ENCODE measurements at places on chromosomes 2 and 18.
A peak's percentile ranks its signal among the peaks of the same experiment; 100 is the strongest.

- DNase-seq, result no peak
Observed at GRCh38 chr2:170949415-170949814, 20.4 kb downstream of the GORASP2 start.

DNA sequence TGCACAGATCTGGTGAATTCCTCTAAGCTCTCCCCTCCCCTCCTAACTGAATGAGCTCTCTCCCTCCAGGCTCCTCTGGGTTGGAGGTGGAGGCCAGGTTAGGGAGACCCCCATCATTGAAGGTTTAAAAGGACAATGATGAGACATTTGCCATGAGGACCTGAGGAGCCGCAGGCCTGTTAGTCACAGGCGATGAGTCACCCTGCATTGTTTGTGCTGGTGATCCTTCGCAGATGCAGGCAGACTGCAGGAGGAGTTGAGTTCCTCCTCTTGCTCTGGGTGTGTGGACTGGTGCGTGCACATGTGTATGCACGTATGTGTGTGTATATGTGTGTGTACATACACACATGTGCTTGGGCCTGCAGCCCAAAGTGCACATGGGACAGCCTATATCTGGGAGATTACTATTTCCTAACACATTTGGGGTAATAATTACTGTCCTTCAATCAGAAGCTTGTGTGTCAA, 42.0 kb downstream of the MCFD2 start:
- DNase-seq, result peak; percentile 29

GRCh38 chr2:62409442-62409841, 96.6 kb downstream of the TMEM17 start:
- DNase-seq, result no peak

- DNase-seq, result no peak
Observed at GRCh38 chr2:231369580-231370428, 25.7 kb upstream of the B3GNT7 start.

DNA sequence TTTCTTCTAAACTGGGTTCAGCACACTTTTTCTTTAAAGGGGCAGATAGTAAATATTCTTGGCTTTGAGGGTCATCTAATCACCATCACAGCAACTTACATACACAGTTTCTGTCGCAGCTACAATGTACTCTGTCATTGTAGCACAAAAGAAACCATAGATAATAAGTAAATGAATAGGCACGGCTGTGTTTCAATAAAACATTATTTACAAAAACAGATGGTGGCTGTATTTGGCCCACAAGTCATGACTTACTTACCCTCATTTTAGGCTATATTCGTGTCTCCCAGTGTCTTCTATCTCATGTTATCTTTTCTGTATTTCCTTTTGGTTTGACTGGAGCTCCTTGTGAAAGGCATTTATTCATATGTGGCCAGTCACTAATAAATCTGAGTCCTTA, 168.3 kb downstream of the MAP2 start:
- DNase-seq, result no peak

- no peak for DNase-seq
Observed at GRCh38 chr2:179096090-179096489, 46.2 kb upstream of the CCDC141 start.

GRCh38 chr18:58997811-58998337, 133.2 kb downstream of the ZNF532 start:
- no peak for DNase-seq

GRCh38 chr18:8994603-8995002, 107.9 kb upstream of the NDUFV2 start:
- DNase-seq, result no peak

DNA sequence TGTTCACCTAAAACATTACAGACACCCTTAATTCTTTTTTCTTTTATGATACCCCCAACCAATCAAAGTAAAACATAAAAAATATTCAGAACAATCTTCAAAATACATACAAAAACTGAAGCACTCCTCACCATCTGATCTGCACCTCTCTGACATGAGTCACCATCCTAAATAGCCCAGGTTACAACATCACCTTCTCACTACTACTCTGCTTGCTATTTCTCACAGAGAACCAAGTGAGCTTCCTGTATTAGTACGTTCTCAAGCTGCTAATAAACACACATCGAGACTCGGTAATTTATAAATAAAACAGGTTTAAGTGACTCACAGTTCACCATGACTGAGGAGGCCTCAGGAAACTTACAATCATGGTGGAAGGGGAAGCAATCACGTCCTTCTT, 183.5 kb downstream of the CBLN2 start:
- no peak for DNase-seq

DNA sequence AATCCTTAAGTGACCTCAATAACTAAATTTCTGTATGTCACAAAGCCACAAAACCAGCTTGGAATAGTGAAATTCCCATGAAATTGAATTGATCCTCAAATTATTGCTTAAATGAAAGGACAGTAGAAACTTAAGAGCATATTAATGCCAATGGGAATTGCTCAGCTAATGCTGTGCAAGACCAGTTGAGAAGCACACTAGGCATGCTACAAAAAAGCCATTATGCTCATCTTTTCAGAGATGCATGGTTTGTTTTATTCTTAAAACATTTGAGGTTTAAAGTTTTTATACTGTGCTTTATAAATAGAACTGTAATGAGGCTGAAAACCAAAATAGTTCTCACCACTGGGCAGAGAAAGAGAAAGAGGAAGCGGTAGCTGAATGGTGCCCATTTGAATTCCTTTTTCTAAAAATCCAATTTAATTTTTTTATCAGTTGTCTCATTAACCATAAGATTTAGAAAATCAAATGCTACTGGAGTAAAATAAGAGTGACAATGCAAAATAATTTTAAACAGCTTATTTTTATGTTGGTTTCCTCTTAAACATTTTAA, 98.6 kb downstream of the LNPK start:
- DNase-seq, result no peak

GRCh38 chr2:162327134-162327769, 8.8 kb upstream of the IFIH1 start:
- DNase-seq, result no peak

GRCh38 chr2:159998961-159999360, 63.5 kb downstream of the PLA2R1 start:
- no peak for DNase-seq

GRCh38 chr2:169782513-169782912, 16.2 kb upstream of the SSB start:
- DNase-seq, result no peak

DNA sequence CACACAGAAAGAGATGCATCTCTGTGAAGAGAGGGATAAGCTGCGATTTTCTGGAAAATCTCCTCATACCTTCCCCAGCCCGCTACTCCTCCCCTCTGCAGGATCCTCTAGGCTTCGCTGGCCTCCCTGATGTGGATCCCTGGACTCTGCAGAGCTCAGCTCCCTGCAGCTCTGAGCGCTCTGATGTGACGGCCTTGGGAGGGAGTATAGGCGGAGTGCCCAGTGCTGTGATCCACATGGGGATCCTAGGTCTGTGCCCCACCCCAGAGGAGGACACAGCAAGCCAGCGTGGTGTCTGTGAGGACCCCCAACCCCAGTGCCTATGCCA, 111.0 kb downstream of the GYPC start:
- no peak for DNase-seq

DNA sequence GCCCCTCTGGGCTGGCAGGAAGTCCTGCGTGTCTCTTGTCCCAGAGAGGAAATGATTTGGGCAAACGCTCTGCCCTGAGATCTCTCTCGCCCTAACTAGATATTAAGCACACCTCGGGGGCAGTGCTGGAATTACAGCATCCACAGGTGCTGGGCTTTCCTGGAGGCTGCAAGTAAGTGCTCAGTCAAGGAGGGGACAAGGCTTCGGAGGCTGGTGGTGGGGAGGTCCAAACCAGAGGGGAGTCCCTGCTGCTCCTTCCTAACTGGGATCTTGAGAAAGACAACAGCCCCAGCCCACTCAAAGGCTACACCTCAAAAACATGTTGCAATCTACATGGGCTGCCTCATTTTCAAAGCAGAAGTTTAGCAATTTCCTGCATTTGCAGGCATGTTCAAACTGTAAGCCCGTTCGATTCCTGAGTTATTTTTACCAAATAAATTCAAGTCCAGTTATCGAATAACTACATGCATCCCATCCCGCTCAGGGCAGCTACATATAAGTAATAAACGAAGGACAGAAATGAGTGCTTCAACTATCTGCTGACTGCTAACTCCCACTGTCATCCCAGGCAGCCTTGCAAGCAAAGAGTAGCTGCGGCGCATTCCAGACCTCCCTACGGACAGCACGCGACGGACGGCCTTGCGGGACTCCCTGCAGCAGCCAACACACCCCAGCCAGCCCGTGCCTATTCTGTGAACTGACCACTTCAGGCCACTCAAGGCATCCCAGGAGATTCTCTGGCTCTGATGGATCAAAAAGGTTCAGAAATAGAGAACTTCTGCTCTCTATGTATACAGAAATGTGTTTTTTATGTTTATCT, 27.5 kb downstream of the ZNF516 start:
- no peak for DNase-seq

GRCh38 chr2:30701782-30702181, 105.5 kb downstream of the CAPN13 start:
- no peak for DNase-seq

DNA sequence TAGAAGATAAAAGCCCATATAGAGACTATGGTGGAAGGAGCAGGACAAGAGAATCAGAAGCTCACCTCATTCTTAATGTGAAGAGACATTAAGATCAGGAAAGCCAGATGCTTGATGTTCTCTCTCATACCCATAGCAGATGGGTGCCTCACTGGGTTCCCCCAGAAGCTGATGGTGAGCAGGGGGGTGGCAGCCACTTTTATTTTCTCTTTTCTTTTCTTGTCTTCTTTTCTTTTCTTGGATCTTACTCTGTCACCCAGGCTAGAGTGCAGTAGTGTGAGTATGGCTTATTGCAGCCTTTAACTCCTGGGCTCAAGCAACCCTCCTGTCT, 14.8 kb upstream of the CXCR4 start:
- no peak for DNase-seq

GRCh38 chr2:113192459-113193100, 18.8 kb downstream of the PSD4 start:
- DNase-seq, result no peak

DNA sequence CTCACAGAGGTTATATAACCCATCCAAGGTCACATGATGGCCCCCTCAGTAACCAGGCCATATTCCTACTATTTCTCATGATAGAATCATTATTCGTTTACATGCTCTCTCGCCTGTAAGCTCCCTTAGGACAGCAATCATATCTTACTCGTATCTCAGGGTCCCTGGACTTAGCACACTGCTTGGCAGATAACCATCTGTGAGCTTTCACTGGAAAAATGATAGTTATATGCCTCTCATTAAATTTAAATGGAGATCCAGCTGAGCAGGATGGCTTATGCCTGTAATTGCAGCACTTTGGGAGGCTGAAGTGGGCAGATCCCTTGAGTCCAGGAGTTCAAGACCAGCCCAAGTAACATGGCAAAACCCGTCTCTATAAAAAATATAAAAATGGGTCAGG, 21.9 kb downstream of the KIF3C start:
- no peak for DNase-seq

DNA sequence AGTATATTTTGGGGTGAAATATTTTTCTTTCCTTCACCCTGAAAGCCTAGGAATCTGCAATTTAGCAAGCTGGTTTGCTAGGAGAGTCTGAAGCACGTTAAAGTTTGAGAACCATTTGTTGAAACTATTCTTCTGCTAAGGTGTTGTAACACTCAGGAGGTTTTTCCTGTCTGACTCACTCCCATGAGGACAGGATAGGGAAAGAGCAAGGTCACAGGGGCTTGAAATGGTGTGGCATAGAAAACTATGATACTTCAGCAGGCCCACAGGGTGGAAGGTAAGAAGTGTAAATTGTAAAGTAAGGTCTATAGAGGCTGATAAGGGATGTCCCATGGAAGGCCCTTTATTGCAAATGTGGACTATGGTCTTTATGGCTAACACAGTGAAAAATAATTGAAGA, 177.7 kb upstream of the ZC3H15 start:
- DNase-seq, result no peak

DNA sequence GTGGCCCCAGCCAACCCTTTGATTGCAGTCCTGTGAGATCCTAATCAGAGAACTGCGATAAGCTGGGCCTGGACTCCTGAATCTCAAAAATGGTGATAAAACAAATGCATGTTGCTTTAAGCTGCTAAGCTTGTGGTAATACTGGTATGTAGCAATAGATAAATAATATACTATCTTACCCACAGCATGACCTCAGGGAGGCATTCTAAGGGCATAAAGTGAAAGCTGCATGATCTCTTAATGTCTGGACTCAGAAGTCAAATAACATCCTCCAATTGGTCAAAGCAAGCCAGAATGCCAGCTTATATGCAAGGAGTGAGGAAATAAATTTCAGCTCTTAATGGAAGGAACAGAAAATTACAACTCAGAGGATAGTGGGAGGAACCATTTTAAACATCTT, 246.1 kb downstream of the FSIP2 start:
- DNase-seq, result no peak

DNA sequence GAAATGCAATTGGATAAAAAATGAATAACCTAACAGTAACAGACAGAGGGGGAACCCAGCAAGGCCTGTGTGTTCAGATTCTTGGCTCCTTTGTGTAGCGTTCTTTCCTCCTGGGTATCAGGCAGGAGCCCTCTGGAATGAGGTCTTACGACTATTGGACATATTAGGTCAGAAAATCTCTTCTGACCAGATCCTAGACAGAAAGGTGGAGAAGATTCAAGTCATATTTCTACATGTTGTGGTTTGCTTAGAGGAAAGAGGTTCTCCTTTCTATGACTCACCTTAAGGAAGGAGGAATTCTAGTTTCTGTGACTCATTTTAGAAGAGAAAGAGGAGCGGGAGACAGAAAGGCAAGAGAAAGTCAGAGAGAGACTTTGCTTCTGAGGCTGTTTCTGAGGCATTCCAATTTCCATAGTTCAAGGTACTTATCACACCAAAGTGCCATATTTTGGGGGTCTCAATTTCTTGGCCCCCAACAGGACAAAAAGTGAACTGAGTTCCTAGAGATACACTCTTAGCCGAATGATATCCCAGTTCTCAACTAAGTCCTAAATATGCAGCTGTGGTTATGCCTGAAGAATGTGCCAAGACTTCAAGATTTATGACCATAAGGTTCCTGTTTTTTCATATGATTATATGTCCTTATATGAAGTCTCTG, 618.6 kb downstream of the ZEB2 start:
- DNase-seq, result no peak

- DNase-seq, result no peak
Observed at GRCh38 chr2:209977386-209978239, 24.8 kb upstream of the RPE start.

All from stimulated activated CD4-positive, alpha-beta T cell treated with anti-CD3 and anti-CD28 coated beads, Interleukin-4, amount 100 ng/mL, for 1 hour (primary cell).